ENCODE measurements at places on chromosomes 13 and 19.

GRCh38 chr13:33207615-33207961, 78.0 kb downstream of the STARD13 start:
- no peak for DNase-seq

DNA sequence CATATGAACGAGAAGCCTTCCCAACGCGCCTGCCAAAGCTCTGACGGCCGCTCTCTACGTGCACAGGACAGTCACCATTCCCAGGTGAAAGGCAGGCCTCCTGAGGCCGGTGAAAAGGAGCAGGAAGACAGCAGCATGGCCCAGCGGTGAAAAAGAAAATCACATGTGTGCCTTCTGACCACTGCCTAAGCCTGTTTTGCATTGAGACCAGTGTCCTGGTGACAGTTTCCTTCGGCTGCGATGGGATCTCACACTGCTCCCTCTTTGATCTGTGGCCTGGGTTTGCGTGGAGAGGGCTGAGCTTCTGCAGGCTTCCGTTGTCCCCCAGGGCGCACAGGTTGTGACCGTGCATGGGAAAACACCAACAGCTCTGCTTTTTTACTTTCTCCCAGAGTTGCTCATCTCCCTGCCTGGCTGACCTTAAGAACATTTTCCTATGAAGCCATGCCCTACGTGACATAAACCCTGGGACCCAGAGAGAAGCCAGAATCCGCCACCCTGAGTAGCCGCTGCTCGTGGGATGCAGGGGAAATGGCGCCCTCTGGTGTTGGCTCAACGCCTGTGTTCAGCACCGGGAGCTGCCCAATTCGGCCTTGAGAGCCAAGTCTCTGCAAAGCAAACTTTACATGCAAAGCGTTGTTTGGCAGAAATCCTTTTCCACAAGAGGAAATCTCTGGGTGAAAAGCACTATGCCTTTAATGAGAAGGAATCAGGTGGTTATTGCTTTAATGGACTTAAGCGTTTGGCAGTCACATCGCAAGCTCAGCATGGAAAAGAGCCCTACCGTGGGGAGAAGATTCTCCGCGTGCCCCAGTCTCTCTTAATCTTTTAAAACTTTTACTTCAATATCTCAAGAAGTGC, 112.2 kb upstream of the GPR12 start:
- DNase-seq, result peak; percentile 7

GRCh38 chr13:94303644-94304174, 175.8 kb downstream of the DCT start:
- no peak for DNase-seq

- DNase-seq, result peak; percentile 80
Observed at GRCh38 chr13:114124921-114125320, 7.5 kb downstream of the RASA3 start.

DNA sequence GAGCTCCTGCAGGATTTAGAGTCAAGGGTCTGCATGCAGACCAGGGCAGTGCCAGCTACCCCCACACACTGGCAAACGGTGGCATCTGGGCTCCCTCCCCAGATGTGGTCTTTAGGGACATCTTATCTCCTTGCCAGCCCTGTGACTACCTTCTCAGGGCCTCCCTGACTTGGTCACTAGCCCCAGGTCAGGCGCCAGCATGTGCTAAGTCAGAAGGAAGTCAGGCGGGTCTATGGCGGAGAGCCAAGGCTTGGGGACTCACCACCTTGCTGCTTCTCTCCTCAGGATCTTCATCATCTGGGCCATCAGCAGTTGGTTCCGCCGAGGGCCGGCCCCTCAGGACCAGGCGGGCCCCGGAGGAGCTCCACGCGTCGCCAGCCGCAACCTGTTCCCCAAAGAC, 17.6 kb downstream of the CLPTM1 start:
- DNase-seq, result no peak

Measured in central memory CD4-positive, alpha-beta T cell (primary cell).